ENCODE measurements at places on chromosomes 3 and 15.

GRCh38 chr15:93070132-93070531 lies 18.9 kb downstream of the RGMA start:
- no peak for DNase-seq

DNA sequence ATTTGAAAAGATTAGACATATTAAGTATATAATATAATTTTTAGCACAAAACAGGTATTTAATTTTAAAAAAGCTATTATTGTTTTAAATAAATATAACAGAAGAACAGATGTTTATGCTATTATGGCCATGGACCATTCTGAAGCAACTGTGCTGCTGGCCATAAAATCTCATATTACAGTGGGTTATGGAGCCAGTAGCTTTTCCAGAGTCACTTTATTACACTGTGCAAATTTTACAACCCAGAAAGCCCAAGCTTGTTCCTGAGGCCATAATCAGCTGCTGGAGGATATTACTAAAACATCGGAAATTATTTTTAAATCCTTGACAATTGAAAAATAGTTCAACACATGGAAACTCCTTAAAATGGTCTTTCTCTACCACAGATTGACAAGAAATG lies 557.3 kb upstream of the KCNMB2 start:
- no peak for DNase-seq

DNA sequence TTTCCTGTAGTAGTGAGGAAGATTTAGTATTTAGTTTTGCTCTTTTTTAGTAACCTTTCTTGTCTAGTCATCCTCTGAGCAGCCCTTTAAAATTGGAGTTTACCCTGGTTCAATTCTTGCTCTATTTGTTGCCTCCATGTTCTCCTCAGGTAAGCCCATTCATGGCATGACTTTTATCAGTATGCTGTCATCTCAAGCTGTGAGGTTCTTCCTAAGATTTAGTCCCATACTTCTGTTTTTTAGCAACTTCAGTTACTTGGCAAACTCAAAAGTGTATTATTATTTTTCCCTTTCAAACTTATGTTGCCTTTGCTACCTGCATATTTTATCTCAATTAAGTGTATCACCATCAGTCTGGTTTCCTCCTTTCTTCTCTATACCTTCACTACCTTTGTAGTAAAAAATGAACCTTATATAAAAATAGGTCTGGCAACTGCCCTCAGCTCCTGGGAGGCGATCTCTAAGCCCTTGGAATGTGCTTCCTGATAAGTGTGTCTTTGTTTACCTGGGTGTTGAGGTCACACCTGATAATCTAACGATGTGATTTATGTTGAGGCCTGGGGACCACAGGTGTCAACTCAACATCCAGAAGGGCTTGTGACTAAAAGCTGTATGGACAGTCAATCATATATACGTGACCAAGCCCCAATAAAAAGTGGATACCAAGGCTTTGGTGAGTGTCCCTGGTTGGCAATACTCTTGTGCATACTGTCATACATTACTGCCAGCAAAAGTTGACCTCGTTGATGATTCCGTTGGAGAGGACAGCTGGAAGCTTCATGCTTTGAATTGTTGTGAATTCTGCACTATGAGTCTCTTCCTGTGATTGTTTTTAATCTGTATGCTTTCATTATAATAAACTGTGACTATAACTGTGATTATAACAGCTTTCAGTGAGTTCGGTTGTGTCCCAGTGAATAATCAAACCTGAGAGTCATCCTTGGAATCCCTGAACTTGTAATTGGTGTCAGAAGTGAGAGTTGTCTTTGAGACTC lies 3.9 kb downstream of the NSUN3 start:
- no peak for DNase-seq

DNA sequence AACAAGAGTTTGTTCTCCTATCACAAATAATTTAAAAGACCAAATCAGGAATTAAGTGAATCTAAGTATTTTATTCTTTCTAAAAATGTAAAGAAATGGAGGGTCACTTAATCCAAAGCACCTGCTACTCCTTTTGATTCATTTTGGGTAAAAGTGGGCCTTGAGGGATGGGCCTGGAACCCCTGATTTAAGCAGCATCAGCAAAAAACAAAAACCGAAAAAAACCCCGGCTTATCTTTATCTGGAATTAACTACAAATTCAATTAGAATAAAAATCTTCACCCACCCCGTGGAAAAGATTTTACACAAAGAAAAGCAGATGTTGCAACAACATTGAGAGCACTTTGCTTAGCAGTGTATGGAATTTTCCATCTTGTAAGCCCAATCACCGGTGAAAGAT lies 1018.2 kb downstream of the MCTP2 start:
- DNase-seq = no peak

All from stimulated activated CD8-positive, alpha-beta memory T cell treated with anti-CD3 and anti-CD28 coated beads, Interleukin-15, amount 100 ng/mL, for 24 hours (primary cell).